Stimulated activated CD8-positive, alpha-beta memory T cell treated with anti-CD3 and anti-CD28 coated beads, Interleukin-4, amount 100 ng/mL, for 1 hour (primary cell): ENCODE measurements at places on chromosomes 3 and 15.

- no peak for DNase-seq
Observed at GRCh38 chr15:68501616-68502015, 69.7 kb upstream of the ITGA11 start.

- DNase-seq: no peak
Observed at GRCh38 chr3:125287248-125287647, 74.7 kb upstream of the SLC12A8 start.

GRCh38 chr3:24498391-24498790, 3.7 kb upstream of the THRB start:
- DNase-seq: no peak

DNA sequence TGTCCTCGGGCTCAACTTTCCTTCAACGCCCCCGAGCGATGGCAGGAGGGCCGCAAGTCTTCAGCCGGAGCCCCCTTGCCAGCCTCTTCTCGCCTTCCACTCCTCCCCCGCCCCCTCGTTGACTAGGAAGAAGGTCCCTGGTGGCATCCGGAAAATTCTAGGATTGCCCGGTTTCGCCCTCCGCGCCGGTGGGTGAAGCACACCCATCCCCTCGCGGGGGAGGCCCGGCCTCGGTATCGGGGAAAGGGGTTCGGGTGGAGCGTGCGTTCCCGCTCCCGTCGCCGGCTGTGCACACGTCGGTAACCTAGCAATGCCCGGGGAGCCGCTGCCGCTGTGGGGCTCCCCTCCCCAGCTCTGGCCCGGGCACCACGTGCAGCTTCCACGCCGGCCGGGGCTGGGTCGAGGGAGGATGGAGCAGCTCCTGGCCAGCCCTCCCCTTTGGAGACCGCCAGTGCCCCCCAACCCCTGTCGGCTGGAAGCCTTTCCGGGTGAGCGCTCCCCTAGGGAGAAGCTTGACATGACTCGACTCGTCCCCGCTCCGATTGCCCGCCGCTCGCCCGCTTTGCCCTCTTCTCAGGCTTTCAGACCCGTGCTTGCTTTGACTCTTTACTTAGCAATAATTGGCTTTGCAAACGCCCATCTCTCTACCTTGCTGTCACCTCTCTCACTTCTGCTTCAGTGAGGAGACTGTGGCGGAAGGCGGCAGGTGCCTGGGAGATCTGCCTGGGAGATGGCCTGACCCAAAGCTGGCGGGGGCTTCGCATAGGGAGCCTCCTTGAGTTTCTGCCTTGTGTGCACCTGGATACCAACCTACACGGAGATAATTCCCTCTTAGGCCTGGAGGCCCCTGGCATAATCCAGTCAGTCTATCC, 1.3 kb downstream of the CACNA1D start:
- no peak for DNase-seq

GRCh38 chr3:168514252-168514651, 418.5 kb upstream of the GOLIM4 start:
- no peak for DNase-seq

DNA sequence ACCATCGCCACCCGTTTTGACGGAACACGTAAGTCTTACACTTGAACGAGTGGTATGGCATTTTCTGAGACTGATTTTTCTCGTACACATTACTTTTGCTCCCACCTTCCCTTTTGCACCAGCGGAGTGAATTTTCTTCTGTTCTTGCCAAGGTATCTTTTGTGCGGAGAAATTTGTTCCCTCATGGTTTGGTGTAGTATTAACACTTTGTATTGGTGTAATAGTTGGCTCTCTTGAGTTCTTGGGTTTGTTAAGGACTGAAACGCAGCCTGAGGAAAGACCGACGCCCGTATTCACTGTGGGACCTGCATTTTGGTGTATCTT, 420 bp downstream of the KCNH8 start:
- no peak for DNase-seq

GRCh38 chr3:197344582-197345318, 46.3 kb upstream of the DLG1 start:
- DNase-seq: no peak

- no peak for DNase-seq
Observed at GRCh38 chr3:21573291-21573690, 177.7 kb downstream of the ZNF385D start.

DNA sequence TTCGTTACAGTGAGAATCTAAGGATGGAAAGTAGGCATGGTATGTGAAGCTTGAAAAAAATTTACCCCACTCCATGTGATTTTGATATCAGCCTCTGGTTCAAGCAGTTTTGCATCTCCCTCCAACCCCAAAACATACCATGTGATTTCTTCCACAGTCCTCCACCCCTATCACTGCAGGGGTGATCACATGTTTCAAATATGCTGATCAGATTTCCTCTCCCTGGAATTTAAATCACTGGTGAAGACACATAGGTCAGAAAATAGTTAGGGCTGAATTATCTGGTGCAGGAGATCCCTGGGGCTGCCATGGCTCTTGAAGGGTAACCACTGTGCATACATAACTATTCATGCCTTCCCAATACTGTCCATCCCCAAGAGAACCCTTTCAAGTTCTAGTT, 119.7 kb upstream of the THRB start:
- no peak for DNase-seq

DNA sequence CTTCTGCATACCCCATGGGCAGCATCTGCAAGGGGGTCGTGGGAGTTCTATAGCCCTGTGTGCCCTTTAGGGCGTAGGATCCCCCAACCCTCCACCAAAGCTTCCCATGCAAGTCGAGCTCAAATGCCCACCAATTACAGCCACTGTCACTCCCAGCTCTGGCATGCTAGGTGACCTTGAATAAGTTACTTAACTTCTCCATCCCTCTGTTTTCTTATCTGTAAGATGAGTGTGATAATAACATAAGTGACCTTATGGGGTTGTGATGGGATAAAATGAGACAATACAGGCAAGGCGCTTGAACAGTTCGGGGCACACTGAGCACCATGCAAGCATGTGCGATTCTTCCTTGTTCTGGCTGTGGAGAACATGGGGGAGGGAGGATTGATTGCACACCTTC, 74.8 kb upstream of the POMGNT2 start:
- DNase-seq: no peak

DNA sequence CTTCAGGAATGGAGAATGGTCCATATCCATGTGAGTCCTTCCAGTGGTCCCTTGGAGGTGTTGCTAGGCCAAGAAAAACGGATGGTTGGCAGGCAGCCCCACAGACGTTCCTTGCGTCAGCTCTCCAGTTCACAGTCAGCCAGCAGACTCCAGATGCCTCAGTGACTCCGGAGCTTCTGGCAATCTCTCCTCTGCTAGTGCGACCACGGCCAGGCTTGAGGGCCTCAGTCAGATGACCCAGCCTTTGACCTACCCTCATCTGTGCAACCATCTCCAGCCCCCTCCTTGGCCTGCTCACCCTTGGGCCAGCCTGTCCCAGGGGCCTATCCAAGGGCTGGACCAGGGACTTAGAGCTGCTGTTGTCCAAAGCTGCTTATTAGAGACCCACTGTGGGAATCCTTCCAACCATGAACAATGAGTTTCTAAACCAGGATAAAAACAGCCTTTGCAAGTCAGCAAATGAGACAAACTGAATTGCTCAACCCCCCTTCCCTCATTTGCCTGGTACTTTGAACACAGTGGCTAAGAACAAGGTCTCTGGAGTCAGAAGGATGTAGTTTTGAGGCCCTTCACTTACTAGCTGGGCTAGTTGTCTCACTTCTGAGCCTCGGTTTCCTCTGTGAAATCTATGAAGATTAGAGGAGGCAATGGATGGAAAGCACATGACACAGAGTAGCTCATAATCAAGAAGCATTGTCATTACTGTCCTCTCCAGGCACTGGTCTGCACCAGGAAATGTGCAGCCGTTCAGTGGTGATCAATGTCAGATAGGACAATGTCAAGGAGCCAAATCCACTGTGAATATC, 44.8 kb downstream of the ANP32A start:
- DNase-seq: no peak

- DNase-seq: no peak
Observed at GRCh38 chr3:189272500-189273119, 100.8 kb downstream of the TPRG1 start.

GRCh38 chr3:65974509-65974908, 64.2 kb downstream of the MAGI1 start:
- no peak for DNase-seq

GRCh38 chr3:40070816-40071215, 238.7 kb upstream of the EIF1B start:
- no peak for DNase-seq

DNA sequence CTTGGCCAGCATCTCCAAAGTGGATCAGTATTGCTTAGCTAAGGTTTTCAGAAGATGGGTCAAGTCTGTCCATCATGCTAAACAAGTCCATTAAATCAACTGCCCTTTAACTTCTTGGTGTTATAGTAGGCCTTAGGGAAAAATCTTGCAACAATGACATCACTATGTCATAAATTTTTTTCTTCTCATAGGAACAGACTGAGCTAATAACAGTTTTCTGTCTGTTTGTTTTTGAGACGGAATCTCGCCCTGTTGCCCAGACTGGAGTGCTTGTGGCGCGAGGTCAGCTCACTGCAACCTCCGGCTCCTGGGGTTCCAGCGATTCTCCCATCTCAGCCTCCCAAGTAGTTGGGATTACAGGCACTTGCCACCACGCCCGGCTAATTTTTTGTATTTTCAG, 94.2 kb downstream of the EFL1 start:
- DNase-seq: no peak

- DNase-seq: no peak
Observed at GRCh38 chr3:112688819-112689218, 47.9 kb upstream of the CCDC80 start.

DNA sequence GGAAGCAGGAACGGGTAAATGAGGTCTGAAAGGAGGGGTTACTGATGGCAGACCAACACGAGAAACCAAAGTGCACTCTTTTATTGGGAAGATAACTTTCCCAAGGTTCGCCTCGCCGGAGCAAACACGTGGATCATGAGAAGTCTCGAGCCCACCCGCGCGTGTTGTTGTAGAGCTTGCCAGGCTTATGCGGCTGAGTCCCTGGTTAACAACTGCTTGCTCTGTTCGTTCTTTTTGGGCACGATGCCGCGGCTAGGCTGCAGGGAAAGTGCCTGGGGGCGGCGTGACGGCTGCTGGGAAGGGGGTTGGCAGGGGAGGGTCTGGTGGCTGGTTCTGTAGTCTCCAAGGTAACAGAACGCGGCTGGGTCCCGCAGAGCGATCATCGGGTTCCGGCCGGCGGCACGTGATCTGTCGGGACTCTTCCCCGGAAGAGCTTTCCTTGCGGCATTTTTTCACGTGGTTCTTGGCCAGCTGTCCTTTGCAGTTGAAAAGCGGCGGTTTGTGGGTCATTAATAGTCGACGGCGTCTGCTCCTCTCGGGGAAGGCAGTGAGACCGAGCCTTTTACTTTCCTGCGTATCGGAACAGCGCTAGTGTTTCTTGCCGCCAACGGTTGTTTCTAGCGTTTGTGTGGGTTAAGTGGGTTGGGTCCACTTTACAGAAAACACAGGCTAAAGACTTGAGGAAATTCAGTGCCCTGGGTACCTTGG, 1.5 kb downstream of the MGA start:
- peak; percentile 32 for DNase-seq

GRCh38 chr3:63135367-63135766, 142.7 kb upstream of the SYNPR start:
- no peak for DNase-seq

DNA sequence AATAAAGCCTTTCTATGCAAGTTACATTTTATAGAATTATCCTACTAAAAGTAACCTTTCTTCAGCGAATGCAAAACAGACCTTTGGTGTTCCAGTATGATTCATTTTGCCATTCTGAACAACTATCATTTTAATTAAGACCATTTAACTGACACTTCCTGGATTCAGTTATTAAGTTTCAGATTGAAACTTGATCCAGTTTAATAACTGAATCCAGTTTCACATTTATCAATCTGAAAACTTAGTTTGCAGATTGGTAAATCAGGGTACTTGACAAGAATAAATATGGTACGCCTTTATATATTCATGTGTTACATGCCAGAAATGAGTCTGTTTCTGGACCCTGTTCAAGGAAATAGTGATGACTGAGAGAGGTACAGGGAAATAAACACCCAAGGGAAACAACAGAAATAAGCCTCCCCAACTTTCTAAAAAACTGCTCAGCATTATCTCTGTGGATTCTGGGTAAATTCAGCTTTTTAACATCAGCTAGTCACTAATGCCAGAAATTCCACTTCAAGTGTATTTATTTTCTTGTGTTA, 23.3 kb upstream of the NFKBIZ start:
- DNase-seq: no peak

DNA sequence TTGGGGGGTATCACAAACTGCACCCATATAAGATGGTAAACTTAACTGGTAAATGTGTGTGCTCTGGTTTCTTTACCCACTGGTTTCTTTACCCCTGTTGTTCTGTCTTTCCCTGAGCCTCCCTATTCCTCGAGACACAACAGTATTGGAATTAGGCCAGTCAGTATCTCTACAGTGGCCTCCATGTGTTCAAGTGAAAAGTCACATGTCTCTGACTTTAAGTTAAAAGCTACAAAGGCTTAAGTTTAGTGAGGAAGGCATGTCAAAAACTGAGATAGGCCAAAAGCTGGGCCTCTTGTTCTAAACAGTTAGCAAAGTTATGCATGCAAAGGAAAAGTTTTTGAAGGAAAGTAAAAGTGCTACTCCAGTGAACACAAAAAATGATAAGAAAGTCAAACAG, 513.3 kb downstream of the ROBO2 start:
- DNase-seq: no peak

GRCh38 chr15:31267161-31268107, 59.2 kb upstream of the KLF13 start:
- DNase-seq: no peak

- DNase-seq: no peak
Observed at GRCh38 chr3:55013145-55013925, 85.5 kb upstream of the LRTM1 start.

DNA sequence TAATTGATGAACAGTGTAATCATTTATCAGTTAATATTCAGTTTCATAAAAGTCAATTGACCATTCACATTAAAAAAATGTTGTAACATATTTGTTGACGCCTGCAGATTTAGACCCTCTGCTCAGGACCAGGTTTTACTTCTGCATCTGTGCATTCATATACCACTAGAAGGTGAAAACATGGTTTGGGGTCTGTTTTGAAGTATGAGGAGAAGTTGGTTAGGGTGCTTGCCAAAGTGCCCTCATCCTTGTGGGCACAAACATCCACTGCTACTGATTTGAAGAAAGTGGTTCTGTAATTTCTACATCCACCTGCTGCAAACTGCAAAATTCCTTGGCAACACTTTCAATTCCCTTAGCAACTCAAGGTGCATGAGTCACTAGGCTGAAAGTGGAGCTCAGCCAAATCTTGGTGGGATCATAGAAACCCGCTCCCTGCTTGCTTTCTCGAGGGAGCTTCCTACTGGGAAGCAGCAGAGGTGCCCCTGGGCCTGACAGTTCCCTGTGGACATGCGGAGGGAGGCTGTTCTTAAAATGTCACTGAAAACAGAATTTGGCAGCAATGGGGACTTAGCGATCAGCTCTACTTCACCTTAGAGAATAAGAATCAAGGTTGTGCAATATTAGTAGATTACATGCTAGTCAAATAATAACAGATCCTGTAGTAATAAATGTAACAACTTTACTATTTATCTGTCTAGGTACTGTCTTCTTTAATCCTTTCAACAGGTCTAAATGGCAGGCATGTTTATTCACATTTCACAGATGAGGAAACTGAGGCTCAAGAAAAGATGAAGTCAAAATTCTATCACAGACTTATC, 301.0 kb upstream of the TBL1XR1 start:
- DNase-seq: no peak

- DNase-seq: no peak
Observed at GRCh38 chr15:42090781-42091180, 3.6 kb downstream of the PLA2G4D start.
